ENCODE measurements at places on chromosomes 16 and 17.
A peak's percentile ranks its signal among the peaks of the same experiment; 100 is the strongest.

- no peak for DNase-seq
These were observed 301 bp upstream of the METTL22 start for GRCh38 chr16:8621222-8621571.

DNA sequence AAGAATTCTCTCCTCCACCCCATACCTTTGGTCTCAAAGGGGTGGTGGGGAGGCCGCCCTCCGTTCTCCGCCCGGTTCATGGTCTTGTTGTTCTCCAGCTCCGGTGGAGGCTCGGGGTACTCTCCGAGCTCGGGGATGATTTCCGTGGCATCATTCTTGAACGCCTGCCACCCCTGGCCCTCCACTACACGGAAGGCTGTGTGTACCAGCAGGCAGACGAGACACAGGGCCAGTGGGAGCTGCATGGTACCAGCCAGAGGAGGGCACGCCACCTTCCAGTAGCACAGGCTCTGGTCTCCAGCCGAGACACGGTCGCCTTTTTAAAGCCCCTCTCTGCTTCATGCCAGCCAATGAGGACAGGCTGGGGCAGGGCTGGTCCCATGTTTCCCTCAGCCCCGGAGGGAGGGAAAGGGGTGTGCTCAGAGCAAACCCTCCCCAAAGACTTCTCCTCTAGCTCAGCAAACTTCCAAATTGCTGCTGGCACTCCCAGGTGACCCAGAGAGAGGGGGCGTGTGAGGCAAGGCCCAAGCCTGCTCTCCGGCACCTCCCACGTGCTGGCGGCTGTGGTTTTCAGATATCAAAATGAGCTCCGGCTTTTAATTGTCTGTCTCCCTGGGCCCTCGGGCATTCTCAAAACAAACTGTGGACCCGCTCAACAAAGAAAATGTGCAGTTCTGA is at the start of gene SOST:
TSS of gene SOST (minus strand) at position 295 of the 678 bp plus-strand sequence. CDS start at position 245, 50 bp downstream.
- DNase-seq, result no peak

- no peak for DNase-seq
These were observed 485.6 kb downstream of the NPIPA7 start for GRCh38 chr16:16864536-16864935.

DNA sequence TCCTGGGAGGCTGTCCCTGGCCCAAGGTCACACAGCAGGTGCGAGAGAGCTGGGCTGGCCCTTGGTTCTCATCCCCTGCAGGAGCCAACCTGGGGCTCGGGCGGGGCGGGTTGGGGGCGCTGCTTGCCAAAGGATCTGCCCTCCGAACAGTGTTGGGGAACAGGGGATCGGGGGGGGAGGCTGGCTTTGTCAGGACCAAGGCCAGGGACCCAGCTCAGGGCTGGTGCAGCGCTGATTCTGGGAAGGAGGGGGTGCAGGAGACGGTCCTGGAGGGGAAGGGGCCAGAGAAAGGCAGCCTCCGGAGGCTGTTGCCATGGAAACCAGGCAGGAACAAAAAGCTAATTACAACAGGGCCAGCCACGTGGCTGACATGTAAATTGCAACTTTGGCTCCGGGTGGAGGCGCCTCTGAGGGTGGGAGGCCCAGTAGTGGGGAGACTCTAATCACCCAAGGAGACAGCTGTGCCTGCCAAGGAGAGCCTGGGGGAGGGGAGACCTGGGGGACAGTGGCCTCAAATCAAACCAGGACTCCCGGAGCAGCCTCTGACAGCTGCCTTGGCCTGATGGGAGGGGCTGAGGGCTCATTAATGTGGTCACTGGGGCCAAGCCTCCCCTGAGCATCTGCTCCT is 1.3 kb downstream of the TUBB3 start:
- DNase-seq, result peak; percentile 45

DNA sequence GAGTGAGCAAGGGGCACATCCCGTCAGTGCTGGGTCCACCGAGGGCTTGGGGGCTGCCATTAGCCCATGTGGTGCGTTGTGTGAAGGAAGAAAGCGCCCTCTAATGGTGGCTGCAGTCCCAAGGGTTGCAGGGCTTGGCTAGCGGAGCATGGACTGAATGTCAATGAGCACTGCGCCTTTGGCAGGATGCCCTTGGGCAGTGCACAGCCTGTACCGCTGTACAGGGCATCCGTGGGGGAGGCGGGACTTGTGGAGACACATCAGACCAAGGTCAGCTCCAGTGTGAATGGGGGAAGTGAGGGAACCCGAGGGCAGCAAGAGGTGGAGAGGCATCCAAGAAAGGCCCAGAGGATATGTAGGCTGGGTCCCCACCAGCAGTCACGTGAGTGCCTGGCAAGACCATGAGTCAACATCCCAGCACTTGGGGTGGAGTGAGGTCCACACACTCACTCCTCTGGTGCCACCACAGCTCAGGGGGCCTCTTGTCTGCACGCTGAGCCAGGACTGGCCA is 75.5 kb upstream of the MED9 start:
- peak; percentile 61 for DNase-seq

DNA sequence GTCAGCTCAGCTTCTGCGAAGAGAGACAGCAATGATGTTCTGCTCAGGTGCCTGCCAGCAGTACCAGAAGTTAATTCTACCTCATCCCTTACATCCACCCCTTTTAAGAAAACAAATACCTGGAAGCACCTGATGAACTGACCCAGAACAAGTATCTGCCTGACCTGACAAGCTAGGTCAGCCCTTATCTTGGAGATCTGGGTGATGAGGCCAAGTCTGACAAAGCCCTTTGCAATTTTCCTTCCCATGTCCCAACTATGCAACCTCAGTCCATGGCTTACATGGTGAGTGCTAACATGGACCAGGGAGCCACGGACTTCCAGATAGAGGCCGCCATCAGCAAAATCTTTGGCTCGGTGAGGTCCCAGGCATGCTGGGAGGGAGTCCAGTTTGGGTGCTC is 3.6 kb downstream of the ACADVL start:
- peak; percentile 36 for DNase-seq

DNA sequence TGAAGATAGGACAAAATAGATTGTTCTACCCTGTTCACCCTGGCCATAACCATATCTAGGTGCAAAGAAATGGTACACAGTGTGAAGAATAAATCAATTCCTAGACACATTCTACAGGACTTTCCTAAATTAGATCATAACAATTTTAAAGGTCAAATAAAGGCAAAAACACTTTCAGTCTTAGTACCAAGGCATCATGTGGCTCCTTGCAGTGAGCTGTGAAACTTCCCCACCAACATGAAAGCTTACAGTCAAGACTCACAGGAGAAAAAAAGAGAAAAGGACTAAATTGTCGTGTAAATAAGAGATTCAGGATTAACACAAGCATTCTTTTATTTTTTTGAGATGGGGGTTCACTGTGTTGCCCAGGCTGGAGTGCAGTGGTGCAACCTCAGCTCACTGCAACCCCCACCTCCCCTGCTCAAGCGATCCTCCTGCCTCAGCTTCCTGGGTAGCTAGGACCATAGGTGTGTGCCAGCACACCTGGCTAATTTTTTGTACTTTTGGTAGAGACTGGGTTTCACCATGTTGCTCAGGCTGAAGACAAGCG is 14.2 kb downstream of the NSMCE1 start:
- no peak for DNase-seq

GRCh38 chr17:12118617-12119016 is 97.9 kb downstream of the MAP2K4 start:
- no peak for DNase-seq

- DNase-seq, result no peak
These were observed 1393.3 kb downstream of the CDH8 start for GRCh38 chr16:60642956-60643355.

DNA sequence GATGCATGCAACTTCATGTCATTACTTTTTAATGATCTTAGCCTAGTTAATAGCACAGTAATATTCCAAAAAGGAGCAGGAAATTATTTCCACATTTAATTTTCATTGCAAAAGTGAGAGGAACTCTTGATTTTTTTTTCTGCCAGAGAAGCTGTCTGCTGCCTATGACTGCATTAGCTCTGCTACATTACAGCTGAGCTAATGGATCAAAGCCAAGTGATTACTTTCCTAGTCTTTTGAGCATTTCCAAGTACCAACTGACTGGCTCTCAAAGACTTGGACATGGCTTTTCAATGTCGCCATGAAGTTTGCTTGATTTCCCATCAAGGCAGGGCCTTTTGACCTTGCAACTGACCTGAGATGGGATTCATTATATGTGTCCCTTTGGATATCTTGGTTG is 356.6 kb upstream of the XYLT1 start:
- DNase-seq, result peak; percentile 52

- DNase-seq, result no peak
These were observed 6.0 kb downstream of the SYNGR2 start for GRCh38 chr17:78174346-78174869.

GRCh38 chr17:75400326-75400939 is 5.0 kb downstream of the GRB2 start:
- DNase-seq, result no peak

DNA sequence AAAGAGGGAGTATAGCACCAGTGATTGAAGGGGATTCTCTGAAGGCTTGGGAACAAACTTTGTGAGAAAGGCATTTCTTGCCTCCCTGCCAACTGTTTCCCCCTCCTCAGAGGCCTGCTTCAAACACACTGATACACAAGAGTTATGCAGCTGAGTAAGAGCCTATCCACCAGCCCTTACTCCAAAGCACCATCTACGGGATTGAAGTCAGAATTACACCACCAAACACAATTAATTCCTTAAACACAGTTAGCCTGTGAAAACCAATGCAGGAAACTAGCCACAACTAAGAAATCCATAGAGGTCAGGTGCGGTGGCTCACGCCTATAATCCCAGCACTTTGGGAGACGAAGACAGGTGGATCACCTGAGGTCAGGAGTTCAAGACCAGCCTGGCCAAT is 138.3 kb downstream of the SHCBP1 start:
- DNase-seq, result no peak

DNA sequence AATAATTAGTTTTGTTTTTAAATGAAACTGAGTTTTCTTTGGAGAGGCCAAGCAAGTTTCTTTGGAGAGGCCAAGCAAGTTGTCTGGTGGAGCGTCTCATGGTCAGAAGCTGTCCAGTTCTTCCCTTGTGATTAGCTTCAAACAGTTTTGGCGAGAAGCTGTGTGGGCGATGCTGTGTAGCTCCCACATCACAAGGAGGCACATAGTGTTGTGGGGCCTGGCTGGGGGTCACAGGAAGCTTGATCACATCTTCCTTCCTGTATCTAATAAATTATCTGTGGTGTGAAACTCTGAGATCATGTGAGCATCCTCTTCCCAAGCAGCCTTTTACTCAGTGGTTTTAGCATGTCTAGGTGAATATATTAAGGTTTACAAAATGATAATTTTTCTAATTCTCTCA is 33.9 kb downstream of the SPECC1 start:
- no peak for DNase-seq
